Stimulated activated CD4-positive, alpha-beta T cell treated with anti-CD3 and anti-CD28 coated beads, TNF-alpha, amount 100 ng/mL, for 4 hours (primary cell): ENCODE measurements at places on chromosomes 4 and X.

- no peak for DNase-seq
Measured at GRCh38 chr4:42280327-42281095, 116.8 kb upstream of the SHISA3 start.

- DNase-seq = no peak
Measured at GRCh38 chr4:182400081-182400480, 156.9 kb downstream of the TENM3 start.

- DNase-seq = no peak
Measured at GRCh38 chr4:37935026-37935425, 25.2 kb upstream of the PTTG2 start.

GRCh38 chr4:33477715-33478114 lies 2757.5 kb downstream of the PCDH7 start:
- DNase-seq = no peak

GRCh38 chr4:41072021-41072777 lies 142.1 kb downstream of the APBB2 start:
- DNase-seq = no peak

DNA sequence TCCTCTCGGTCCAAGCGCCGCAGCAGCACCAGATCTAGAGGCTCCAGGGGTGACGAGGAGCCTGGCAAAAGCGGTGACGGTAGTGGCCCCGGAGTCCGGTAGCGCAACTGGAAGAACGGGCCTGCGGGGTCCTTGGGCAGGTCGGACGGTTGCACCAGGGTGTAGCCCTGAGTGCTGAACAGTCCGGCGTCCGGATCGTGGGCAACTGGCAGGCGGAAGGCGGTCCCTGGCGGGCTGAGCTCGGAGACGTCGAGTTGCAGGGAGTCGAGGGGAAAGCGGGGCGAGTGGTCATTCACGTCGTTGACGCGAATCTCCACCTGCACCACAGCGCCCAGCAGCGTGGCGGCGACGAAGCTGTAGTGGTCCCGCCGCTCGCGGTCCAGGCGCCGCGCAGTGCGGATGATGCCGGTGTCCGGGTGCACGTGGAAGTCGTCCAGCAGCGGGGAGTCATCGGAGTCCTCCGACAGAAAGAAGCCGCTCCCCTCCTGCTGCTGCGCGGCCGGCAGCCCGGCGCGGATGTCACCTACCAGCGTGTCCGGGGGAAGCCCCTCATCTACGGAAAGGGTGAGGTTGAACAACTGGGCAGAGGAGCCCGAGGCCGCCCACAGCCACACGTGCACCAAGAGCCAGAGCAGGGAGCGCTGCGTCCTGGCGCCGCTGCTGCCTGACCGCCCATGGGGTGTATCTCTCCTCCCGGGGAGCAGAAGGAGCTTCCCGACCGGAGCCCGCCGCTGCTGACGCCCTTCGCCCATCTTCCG lies 837 bp downstream of the DCHS2 start:
- no peak for DNase-seq

DNA sequence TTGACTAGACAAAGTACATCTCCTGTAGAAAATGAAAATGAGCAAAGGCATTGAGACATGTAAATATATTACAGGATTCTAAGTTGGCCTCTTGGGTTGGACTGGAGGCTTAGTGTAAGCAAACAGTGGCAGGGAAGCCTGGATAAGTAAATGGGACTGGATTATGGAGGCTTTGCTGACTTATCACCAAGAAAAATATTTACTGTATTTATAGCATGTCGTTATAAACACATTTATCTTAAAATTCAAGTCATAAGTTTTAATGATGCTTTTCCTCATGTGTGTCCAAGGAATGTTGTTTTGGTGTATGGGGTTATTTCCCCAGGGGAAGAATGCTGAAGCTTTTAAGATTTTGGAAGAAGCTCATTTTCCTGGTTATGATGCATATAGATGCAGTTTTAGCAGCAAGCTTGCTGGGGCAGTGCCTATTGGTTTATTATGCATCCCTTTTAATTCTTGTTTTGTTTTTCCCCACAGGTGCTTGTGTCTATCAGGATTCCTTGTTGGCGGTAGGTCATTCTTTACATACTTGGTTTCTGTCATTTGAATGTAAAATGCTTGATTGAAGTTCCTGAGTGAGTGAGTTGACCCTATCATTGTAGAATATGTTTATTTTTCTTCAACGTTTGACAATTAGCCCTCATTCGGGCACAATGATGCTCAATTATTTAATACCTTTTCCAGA lies 8.5 kb downstream of the FRAS1 start:
- DNase-seq = no peak

DNA sequence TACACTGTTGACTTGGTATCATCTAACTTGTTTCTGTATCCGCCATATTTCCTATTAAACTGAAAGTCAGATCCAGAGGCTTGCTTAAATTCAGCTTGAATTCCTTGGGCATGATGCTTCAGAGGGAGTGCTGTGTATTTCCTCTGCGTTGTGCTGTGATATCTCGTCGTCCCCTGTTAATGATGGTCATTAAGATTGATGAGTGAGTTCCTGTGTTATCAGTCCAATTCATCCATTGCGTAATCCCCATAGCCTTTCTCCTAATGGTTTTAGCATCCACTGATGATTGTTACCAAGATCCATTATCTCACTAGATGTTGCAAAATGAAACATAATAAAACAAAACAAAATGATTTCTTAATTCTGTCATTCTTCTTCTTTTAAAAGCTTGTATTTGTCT lies 31.3 kb upstream of the CHM start:
- no peak for DNase-seq

GRCh38 chr4:8385106-8385505 lies 55.4 kb downstream of the ACOX3 start:
- DNase-seq = no peak

DNA sequence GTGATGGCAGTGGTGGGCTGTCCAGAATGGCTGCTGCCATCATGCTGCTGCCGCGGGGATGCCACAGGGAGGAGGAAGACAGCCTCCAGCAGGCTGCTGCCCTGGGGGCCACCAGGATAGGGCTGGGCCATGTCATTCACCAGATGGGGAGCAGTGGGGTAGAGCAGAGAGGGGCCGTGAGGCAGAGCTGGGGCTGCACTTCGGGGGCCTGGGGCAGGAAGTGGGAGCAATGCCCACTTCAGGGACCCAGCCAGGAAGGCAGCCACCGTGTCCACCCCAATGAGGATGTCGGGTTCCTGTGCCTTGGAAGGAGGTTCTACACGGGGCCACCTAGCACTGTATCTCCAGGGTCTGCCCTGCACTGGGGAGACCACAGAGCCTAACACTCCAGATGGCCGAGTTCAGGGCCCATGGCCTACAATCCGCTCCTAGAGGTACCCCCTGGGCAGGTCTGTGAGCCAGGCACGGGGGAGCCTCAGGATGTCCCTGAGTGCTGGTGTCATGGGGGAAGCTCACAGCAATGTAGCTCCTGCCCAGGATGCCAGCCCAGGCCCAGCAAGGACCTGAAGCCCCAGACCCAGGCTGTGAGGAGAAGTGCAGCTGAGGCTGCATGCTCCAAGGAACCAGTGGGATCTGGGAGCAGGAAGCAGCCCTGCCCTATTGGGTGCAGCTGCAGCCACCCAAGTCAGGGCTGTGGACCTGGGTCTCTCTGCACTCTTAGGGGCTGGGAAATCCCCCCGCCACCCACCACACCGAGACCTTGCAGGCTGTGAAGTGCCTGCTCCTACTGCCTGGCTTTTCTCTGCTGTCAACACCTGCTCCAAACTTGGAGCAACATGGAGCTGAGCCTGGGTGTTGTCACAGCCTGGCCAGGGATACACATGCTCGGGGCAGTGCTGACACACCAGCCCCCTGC lies 140.3 kb downstream of the PDHA2 start:
- no peak for DNase-seq

DNA sequence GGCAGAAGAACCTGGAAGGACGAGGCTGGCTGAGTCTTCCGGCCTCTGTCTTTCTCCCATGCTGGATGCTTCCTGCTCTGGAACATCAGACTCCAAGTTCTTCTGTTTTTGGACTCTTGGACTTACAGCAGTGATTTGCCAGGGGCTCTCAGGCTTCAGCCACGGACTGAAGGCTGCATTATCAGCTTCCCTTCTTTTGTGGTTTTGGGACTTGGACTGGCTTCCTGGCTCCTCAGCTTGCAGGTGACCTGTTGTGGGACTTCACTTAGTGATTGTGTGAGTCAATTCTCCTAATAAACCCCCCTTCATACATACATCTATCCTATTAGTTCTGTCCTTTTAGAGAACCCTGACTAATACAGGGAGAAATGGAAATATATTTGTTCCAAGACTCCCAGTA lies 265.8 kb downstream of the PCDH18 start:
- no peak for DNase-seq

GRCh38 chr4:8394061-8394519 lies 46.4 kb downstream of the ACOX3 start:
- no peak for DNase-seq

DNA sequence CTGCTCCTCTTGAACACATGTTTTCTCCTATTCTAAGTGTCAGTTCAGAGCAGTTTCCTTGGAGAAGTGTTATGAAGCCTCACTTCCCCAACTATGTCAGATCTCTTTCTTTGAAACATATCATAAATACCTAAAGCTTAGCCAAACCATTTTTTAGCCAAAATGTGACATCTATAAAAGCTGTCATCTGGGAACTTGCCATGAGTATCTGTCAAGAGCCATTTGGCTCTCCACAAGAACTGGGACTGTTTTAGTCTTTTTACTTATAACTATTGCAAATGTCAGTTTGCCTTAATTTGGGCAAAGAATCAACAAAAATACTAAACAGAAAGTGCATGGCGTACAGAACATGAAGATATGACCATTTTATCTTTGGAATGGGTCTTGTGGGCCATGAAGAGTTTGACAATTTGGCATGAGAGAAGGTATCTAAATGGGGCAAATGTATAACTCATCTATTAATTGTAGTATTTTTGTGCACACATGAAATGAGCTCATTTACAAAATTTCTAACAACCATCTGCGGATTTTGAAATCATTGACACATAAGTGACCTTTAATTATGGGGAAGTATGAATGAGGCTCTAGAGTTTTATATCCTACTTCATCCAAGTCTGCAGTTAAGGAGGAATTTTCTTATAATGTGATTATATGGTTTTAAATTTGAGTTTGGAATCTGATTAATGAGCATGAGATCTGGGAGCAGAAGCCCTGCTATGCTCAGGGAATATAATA lies 129.1 kb upstream of the PACRGL start:
- DNase-seq = no peak

- DNase-seq = no peak
Measured at GRCh38 chr4:67167849-67168248, 377.5 kb downstream of the CENPC start.

GRCh38 chr4:173514641-173515217 lies 15.3 kb downstream of the HAND2 start:
- no peak for DNase-seq

DNA sequence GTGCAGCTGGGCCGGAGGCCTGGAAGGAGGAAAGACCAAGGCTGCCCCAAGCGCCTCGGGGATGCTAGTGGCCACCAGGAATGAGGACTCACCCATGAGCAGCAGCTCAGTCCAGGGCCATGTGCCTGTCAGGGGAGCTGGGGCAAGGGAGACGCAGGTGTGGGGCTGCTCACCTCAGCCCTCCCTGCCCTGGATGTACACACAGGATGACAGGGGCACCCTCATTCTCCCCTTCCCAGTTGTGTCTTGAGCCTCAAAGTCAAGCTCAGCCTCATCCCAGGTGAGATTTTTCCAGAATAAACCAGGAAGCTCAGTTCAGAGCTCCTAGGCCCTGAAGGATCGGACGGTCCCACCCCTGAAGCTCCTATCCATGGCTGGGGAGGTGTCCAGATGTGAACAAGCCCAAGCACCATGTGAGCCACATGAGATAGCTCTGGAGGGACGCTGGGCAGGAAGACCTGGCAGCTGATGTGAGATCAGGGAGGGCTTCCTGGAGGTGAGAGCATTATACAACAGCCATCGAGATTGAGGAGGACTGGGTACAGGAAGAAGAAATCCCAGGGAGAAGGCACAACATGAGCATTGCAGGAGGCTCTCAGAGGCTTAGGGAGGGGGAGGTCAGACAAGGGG lies 23.0 kb downstream of the HTRA3 start:
- no peak for DNase-seq

GRCh38 chr4:106315476-106315967 lies 487 bp downstream of the TBCK start:
- peak; percentile 28 for DNase-seq

DNA sequence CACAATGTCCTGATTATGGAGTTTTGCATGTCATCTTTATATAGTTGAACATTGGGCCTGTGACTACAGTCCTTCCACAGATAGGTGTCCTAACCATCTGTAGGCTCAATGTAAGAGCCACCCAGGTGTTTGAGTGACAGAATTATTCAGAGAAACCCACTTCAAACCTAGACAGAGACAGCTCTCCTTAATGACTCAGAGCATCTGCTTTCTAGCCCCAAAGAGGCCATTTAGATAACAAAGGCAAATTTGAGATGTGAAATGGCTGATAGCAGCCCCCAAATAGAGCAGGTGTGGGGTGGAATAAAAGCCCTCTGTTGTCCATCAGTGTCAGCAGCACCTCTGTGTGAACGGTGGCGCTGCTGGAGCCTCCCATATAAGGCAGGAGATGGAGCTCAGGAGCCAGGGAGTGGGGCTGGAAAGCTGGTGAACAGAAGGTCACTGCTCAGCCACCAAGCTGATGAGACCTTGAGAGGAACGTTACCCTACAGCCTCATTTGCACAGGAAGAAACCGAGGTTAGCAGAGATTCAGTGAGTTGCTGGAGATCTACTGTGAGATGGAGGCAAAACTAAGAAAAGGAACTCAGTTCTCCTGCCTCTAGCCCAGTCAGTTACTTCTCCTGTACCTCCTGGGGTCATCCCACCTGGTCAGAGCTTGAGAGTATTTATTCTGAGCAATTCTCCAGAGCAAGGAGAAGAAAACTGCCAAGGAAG lies 153.3 kb upstream of the LNX1 start:
- DNase-seq = no peak

DNA sequence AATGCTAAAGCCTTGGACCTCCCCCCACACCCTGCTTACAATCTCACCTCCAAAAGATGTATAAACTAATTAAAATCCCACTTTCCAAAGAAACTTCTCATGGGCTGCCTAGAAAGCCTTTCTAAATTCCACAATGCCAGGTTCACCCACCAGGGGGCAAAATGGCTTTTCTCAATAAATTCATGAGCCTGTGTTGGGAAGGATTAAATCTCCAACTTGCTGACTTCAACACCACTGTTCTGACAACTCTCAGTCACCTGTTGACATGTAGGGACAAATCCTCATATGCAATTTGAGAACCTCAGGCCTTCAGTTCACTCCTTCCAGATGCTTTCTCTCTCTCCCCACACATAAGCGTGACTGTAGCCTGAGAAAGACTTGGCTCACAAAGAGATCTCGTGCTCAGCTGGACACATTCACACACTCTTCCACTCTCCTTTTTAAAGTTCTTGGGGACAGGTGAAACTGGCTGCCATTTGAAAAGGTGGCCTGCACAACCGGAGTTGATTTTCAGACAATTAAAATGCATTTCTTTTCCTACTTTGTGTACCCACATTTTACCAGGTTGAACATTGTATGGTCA lies 88.6 kb upstream of the PRPS2 start:
- DNase-seq = no peak

- DNase-seq = no peak
Measured at GRCh38 chrX:16992951-16993350, 46.5 kb downstream of the REPS2 start.
